CD4-positive, alpha-beta memory T cell (primary cell): ENCODE measurements at places on chromosomes 2 and 18.

- DNase-seq = no peak
Observed at GRCh38 chr2:237919593-237919992, 47.2 kb upstream of the UBE2F start.

- no peak for DNase-seq
Observed at GRCh38 chr2:32290000-32290339, 12.3 kb downstream of the YIPF4 start.

DNA sequence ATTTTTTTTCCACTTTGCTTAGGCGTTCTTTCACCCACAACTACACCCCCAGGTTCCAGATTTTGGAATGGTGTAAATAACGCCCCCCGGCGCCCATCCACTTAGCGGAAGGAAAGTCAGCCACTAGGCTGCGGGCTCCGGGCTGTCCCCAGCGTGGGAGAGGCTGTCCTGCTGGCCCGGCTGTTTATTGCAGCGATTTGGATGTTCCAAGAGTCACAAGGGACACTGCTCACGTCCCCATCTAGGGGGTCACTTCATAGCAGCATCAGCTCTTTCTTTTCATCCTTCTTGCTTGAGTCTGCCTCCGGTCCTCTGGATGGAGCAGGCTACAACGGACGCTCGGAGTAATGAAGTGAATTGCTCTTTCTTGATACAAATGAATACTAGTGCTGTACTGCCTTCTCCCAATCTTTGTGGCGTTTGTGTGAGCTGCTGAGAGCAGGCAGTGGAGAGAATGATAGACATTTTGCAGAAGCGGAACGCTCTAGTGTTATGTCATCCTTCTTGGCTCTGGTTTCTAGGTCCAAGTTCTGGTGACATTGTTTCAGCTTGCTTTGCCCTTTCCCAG lies 50.7 kb upstream of the PAIP2B start:
- peak; percentile 13 for DNase-seq

DNA sequence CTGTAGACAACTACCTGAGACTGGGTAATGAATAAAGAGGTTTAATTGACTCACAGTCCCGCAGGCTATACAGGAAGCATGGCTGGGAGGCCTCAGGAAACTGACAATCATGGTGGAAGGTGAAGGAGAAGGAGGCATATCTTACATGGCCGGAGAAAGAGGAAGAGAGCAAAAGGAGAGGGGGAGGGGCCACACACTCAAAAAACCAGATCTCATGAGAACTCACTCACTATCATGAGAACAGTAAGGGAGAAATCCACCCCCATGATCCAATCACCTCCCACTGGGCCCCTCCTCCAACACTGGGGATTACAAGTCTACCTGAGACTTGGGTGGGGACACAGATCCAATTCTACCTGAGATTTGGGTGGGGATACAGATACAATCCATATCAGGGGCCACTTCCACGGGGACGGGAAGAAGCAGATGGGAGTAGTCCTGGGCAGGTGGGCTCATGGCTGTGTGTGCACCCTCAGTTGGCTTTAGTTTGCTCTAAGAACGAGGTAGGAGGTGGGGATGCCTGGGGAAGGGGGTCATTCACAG lies 9.9 kb downstream of the MAB21L4 start:
- DNase-seq = no peak

DNA sequence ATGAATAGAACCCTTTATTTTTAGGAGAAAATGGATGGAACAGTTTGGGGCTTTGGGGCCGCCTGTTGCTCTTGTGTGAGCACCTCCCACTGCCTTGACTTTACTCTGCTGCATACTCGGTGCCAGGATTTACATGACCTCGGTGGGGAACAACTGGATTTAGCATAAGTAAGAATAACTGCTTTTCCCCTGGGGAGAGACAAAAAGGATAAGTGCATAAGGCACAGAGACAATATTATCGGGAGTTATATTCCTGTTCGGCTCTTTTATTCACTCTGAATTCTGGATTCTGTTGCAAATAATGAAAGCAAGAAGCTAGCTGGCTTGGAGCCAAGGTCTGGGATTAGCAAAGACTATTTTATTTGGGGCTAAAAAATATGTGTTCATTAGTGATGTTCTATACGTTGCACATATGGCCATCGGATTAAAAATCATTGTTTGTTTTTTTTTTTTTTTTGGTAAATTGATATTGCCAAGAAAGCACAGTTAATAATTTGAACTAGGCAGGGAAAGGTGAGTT lies 69.8 kb downstream of the CYBRD1 start:
- no peak for DNase-seq

- no peak for DNase-seq
Observed at GRCh38 chr2:157052685-157053224, 204.8 kb upstream of the GALNT5 start.

GRCh38 chr2:56464613-56465012 lies 280.8 kb downstream of the CCDC85A start:
- no peak for DNase-seq

GRCh38 chr2:42974721-42975717 lies 182.6 kb upstream of the HAAO start:
- peak; percentile 27 for DNase-seq
